ENCODE measurements at places on chromosomes 11 and 22.

DNA sequence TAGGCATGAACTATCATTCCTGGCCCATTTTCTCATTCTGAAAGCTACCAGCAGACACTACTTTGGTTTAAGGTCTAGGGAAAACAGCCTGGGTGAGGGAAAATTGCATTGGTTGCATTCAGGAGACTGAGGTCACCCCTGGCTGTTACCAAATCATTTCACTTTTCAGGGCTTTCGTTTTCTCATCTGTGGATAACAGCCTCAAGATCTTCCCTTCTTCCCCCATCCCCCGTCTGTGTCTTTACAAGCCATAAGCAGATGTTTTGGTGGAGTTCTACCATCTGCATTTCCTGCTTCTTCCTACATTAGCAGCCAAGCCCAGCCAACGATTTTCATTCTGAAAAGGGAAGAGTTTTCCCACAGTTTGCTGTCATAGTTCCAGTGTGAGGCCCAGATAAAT lies 130.4 kb downstream of the HIPK3 start:
- no peak for DNase-seq

- DNase-seq, result no peak
Observed at GRCh38 chr11:79661373-79661772, 220.5 kb upstream of the TENM4 start.

DNA sequence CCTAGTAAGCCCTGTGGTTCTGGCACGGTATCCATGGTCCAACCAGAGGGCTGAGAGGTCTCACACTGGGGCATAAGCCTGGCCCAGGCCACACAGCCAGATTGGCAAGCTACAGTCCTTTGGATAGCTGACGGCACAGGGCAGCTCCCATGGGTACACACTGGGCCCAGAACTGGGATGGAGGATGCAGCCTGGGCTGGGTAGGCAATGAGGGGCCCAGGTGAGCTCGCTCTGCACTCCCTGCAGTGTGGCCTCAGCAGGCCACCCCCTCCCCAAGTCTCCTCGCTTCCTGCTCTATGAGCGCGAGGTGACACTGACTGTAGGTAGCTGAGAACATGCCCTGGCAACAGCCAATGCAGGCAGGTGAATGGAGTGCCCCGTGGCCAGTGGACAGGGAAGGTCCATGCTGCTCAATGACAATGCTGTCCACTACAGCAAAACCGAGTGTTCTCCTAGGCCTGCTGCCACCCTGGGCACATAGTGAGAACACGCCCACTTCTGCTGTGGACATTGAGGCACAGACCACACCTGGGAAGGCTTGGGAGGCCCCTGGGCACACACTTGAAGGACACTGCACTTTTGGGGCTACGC lies 3.8 kb downstream of the ARVCF start:
- no peak for DNase-seq

DNA sequence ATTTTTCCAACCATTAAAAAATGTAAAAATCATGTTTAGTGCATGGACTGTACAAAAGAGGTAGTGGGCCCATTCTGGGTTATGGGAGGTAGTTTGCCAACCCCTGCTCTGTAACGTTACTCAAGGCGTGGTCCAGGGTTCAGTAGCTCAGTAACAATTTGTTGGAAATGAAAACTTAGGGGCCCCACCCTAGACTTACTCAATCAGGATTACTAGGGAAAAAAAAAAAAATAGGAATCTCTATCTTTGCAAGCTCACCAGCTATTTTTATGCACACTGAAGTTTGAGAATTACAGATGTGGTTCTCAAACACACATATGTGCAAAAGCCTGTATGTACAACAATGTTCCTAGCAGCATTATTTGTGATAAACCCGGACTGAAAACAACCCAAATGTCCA lies 17.3 kb upstream of the LMO2 start:
- DNase-seq, result no peak

- DNase-seq, result no peak
Observed at GRCh38 chr22:46958658-46959057, 196.2 kb downstream of the TBC1D22A start.

DNA sequence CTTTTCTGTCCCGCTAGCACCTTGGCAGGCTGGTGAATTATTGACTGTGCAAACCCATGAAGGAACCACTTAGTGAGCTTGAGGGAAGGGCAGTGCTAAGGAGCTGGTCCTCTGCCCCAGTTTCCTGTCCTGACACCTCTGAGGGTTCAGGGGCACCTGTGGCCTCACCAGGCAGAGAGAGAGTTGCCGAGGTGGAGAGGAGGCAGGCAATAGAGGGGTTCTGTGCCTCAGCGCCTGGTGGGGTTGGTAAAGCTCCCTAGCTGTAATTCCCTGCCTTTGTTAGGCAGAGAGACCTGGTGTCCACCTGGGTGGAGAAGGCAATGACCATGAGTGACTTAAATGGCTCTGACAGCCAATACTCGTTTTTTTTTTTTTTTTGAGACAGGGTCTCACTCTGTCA lies 36.3 kb downstream of the YWHAH start:
- no peak for DNase-seq

DNA sequence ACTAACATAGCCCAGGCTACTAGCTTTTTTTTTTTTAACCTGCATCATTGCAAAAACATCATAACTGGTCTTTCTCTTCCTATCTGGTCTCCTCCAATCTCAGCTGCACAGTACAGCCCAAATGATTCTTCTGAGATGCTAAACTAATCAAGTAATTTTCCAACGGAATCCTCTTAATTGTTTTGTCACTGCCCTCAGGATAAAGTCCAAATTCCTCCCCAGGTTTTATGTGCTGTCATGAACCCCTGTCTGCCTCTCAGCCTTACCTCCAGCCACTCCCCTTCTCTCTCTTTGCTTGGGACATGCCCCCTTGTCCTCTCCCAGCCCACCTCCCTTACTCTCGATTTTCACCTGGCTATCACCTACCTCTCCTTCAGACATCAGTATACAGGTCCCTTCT lies 12.5 kb downstream of the APBB1 start:
- DNase-seq, result no peak

- DNase-seq, result no peak
Observed at GRCh38 chr11:66228521-66228920, 39.9 kb upstream of the RAB1B start.

GRCh38 chr11:75911459-75911858 lies 96.4 kb downstream of the UVRAG start:
- DNase-seq, result no peak

DNA sequence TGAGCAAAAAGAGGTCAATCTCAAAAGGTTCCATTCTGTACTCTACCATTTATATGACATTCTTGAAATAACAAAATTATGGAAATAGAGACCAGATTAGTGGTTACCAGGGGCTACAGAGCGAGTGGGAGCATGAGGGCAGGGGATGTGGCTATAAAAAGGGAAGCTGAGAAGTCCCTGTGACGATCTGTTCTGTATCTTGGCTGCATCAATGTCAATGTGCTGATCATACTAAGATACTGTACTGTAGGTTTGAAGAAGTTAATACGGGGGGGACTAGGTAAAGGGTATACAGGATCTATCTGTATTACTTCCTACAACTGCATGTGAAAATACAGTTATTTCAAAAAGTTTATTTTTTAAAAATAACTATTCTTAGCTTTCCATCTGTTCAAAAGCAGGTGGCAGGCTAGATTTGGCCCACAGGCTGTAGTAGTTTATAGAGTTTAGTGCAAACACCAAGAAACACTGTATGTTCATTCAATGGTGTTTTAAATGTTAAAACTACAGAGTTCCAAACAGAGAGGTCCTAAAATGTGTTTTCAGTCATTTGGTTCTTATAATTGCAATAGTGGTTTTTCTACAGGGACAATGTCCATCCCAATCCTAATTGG lies 78.2 kb downstream of the SMCO4 start:
- no peak for DNase-seq

DNA sequence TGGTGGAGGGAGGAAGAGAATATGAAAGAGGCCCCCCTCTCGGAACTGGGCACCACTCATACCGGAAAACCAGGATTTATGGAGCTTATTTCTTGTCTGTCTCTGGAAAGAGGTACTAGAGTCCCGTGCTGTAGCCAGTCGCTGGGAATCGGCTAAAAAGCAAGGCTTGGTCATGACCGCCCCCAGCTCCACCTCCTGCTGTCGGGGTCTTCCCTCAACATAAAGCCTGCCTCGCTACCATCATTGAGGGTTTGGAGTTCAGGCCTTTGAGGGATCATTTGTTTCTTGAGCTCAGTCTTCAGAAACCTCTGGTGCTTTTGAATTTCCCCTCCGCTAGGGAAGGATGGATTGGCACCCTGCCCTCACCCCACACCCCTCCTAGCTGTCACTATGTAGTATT lies 97.1 kb downstream of the TSPAN18 start:
- no peak for DNase-seq

DNA sequence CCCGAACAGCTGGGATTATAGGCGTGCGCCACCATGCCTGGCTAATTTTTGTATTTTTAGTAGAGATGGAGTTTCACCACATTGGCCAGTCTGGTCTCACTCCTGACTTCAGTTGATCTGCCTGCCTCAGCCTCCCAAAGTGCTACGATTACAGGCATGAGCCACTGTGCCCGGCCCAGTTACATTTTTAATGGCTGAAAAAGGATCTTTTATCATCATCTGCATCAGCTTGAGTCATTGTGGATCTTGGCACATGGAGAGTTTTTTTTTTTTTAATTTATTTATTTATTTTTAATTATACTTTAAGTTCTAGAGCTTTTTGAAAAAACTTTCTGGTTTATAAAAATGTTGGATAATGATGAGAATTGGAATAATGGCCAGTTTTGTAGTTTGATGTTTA lies 8.6 kb downstream of the IGHMBP2 start:
- no peak for DNase-seq

GRCh38 chr11:115706626-115707135 lies 202.5 kb upstream of the CADM1 start:
- no peak for DNase-seq

DNA sequence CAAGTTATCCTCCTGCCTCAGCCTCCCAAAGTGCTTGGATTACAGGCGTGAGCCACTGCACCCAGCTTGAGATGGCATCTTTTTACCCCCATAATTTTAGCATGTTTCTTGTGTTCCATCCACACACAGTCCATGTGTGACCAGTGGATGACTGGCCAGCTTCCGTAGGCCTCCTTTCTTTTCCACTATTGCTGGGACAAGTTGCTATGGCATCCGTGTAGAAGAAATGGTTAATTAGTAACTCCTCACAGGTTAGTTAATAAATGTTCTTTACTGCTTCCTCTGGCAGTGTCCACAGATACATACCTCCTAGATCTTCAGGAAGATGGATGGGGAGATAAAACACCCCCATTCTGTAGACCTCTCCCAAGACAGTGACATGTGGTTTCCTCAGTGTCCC lies 154.3 kb upstream of the RASSF10 start:
- DNase-seq, result no peak

DNA sequence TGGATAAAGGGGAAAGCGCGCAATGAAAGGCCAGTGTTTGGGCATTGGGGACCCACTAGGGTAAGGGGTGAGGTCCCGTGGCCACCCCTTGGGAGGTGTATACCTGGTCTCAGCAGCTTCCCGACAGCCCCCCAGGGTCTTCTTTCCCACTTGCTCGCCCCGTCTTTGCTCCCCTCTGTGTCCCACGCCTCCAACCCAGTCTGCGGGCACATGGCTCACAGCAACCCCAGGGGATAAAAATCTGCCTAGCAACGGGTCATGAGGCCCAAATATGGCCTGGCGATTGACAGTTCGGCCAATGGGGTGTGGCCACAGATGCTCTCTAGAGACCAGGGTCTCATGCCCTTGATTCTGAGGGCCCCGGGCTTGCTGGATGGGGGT lies 41.6 kb downstream of the AHNAK start:
- DNase-seq, result no peak

DNA sequence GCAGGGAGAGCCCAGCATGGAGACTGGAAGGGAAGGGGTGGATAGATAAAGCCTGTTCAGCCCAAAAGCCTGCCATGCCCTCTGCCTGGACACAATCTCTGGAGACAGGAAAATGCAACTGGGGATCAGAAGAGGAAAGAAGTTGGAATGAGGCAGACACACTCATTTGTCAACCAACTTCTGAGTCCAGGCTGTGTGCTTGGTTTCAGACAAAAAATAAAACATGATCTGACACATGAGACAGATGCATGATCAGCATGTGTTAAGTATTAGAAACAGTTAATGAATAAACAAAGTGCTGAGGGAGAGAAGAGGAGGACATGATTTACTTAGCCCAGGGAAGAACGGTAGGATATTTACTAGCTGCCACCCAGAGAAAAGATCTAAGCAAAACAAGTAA lies 839 bp downstream of the LRRN4CL start:
- DNase-seq, result no peak

DNA sequence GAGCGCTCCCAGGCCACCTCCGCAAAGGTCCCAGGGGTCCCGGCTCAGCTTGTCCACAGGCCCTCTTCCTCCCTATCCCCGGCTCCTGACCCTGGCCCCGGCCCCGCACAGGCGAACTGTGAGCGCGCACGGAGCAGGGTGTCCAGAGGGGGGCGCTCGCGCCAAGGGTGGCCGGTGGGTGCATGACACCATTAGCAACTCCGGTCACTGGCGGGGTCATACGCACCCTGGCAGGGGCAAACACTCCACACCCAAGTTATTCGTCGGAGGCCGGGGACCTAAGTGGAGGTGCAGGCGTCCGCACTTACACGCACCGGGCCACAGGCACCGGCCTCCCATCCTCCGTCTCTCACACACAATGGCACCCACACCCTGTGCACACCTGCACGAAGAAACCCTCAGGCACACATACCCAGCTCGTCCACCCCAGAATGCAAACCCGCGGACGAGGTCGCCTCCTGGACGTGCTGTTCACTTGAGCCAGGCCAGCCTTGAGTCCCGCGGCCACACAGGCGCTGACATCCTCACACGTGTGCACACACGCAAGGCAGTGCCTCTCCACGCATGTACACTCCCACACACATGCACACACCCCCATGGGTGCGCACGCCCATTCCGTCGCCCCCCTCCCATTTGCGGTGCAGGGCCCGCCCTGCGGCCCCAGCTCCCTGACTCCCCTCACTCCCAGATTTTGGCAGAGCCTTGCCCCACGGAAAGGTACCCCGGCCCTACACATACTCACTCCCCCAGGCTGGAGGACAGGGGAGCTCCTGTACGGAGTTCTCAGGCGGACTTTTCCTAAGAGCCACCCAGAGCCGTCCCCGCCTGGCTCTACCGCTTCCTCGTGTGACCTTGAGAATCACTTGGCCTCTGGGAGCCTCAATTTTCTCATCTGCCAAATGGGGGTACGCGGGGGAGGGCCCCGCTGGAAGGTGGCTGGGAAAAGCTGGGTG lies at the start of gene RASGRP2:
Gene RASGRP2 (minus strand): TSS at position 552 of the 953 bp plus-strand sequence. CDS start 1,276 bp downstream, outside the sequence.
- no peak for DNase-seq

- no peak for DNase-seq
Observed at GRCh38 chr11:100637706-100638105, 49.4 kb upstream of the ARHGAP42 start.

DNA sequence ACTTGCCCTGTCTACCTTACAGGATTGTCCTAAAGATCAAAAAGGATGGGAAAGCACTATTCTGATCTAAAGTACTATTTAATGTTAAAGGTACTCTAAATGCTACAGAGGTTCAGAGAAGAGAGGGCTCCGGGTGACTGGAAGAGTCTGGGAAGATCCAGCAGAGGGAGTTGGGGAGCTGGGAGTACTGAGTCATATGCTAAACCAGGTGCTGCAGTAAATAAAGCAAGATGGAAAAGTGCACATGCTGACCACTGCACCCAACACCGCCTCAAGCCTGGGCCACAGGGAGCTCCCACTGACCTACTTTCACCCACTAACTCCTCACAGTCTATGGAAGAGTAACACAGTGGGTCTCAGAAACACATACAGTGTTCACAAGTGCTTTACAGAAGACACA lies 49.3 kb downstream of the WT1 start:
- DNase-seq, result peak; percentile 16
